ENCODE measurements at places on chromosomes 7 and 10.

GRCh38 chr7:27640884-27641574 lies 21.7 kb downstream of the HIBADH start:
- no peak for DNase-seq

DNA sequence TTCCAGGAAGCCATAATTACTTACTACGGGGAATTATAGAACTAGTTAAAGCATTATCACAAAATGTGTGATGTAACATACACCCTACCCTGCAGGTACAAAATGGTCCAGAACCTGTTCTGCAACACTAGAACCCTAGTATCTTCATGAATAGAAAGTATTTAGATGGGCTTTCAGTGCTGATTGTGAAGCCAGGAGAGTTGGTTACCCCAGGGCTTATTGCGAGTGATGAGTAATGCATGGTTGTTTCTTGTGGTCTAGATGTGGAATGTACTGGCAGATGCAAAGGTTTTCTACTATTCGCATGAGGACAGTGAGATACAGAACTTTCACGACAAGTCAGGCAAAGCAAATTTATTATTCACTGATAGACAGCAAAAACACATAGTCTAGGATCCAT lies 33.6 kb upstream of the AGR3 start:
- DNase-seq = no peak

DNA sequence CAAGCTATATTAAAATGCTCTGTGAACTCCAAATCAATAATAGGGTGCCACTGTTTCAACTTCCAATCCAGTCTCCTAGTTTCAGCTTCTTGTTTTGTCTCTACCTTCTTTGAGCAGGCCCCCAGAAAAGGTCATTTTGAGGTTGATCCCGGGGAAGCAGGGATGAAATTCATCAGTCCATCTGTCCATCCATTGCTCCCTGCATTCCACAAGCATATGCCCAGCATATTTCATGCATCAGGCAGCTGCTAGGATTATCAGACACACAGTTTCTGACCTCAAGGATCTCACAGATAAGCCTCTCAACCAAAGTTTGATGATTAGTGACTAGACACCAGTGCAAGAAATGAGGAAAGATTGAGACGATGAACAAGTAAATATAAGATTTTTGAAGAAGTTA lies 186.6 kb upstream of the PDE1C start:
- DNase-seq = no peak

GRCh38 chr10:79502561-79503309 lies 9.6 kb upstream of the EIF5AL1 start:
- DNase-seq = no peak

- no peak for DNase-seq
Observed at GRCh38 chr7:135936497-135937217, 40.5 kb downstream of the MTPN start.

DNA sequence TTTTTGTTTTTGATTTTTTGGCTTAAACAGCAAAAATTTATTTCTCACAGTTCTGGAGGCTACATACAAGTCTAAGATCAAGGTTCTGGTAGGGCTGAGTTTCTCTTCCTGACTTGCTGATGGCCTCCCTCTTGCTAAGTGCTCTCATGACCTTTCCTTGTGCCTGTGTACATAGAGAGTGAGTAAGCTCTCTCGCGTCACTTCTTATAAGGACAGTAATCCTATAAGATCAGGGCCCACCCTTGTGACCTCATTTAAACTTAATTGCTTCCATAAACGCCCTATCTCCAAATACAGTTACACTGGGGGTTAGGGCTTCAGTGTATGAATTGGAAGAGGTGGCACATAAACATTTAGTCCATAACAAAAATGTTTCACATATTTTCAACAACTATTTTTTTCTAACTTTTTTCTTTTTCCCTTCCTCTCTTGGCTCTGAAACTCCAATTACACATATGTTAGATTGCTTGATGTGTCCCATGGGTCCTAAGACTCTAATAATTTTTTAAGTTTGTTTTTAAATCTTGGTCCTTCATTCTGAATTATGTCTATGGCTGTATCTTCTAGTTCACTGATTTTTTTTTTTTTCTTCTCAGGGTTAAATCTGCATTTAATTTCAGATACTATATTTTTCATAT lies 149.8 kb downstream of the HBP1 start:
- no peak for DNase-seq

- no peak for DNase-seq
Observed at GRCh38 chr10:97705006-97705670, 8.4 kb upstream of the MARVELD1 start.

GRCh38 chr10:101228153-101228965 lies 904 bp downstream of the LBX1 start:
- no peak for DNase-seq

- peak; percentile 69 for DNase-seq
Observed at GRCh38 chr10:122374859-122375678, 561 bp downstream of the PLEKHA1 start.

DNA sequence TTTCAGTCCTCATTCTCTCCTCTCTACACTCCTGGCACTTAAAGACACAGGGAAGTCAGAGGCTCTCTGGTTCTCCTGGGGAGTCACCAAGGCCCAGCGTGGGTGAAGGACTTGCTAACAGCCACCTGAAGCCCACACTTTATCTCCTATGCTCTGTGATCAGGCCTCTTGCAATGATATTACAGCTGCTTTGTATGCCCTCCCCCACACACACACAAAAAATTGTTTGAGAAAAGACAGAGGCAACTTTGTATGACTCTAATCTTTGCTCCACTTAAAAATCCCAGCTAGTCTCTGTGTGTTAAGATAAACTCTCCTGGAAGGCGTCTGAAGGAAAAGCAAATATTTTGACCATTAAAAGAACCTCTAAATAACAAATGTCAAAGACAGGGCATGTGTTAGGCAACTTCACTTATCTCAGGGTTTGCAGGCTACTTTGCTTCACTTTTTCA lies 507.2 kb downstream of the TNS3 start:
- no peak for DNase-seq

GRCh38 chr7:152502813-152503790 lies 67.3 kb upstream of the KMT2C start:
- no peak for DNase-seq

GRCh38 chr7:91288208-91288824 lies 24.1 kb downstream of the FZD1 start:
- no peak for DNase-seq

GRCh38 chr7:20035279-20035875 lies 181.8 kb downstream of the MACC1 start:
- DNase-seq = no peak

- DNase-seq = no peak
Observed at GRCh38 chr7:151851145-151851751, 25.7 kb downstream of the PRKAG2 start.

All from stimulated activated CD8-positive, alpha-beta memory T cell treated with anti-CD3 and anti-CD28 coated beads, Interleukin-12 subunit alpha, Interleukin-12 subunit beta, amount 100 ng/mL, for 4 hours (primary cell).